ENCODE measurements at places on chromosomes 11 and 22.

GRCh38 chr11:2348986-2349385, 28.1 kb upstream of the CD81 start:
- DNase-seq = no peak

GRCh38 chr22:30830907-30831306, 136.2 kb downstream of the OSBP2 start:
- DNase-seq = no peak

GRCh38 chr11:6505577-6506240, 8.6 kb downstream of the DNHD1 start:
- no peak for DNase-seq

GRCh38 chr11:123083623-123084029, 21.7 kb upstream of the HSPA8 start:
- DNase-seq = peak; percentile 60

DNA sequence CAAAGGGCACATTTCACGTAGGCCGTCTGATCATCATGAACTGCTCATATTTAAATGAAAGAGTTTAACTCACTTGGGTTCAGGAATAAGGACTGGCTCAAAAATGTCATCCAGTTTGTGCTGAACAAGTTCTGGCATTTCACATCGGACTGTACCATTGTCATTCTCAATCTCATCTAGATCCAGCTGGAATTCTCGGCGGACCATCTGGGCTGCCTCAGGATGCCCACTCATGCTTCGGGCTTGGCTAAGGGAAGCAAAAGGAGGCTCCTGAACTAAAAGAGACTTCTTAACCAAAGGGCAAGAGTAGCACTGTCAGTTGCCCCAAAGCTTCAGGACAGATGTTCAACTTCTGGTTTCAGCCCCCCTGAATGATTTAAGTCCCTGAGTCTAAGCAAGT, 40.2 kb downstream of the F2 start:
- DNase-seq = no peak

DNA sequence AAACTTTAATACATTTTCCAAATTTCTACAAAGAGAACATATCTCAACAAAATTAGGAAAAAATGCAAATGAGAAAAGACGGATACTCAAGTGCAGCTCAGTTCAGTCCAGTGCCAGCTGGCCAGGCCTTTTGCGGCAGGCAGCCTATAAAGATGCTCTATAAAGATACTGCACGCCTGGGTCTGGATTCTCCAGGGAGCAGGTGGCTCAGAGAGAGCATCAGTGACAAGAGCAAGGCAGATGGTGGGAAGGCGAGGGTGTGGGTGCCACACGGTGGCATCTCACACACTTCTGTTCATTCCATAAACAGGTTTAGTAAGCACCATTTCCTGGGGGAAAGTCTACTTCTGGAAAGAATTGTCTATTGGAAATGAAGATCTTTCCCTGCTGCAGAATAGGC, 18.1 kb upstream of the SCN3B start:
- no peak for DNase-seq

GRCh38 chr11:68383976-68384501, 71.6 kb downstream of the LRP5 start:
- peak; percentile 87 for DNase-seq

DNA sequence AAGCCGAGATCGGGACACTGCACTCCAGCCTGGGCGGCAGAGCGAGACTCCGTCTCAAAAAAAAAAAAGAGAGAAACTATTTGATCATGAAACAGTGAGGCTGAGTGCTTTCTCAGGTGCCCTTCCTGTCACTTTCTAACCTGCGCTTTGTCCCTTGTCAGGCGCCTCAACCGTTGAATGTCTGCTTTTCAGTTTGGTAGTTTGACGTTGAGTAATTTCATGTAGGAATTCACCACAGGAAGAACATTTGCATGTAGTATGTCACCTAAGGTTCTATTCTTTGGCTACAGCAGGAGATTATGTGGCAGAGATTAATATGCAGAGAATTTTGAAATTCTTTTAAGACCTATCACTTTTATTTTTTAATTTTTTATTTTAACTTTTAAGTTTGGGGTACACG, 57.2 kb downstream of the PPFIA1 start:
- no peak for DNase-seq

DNA sequence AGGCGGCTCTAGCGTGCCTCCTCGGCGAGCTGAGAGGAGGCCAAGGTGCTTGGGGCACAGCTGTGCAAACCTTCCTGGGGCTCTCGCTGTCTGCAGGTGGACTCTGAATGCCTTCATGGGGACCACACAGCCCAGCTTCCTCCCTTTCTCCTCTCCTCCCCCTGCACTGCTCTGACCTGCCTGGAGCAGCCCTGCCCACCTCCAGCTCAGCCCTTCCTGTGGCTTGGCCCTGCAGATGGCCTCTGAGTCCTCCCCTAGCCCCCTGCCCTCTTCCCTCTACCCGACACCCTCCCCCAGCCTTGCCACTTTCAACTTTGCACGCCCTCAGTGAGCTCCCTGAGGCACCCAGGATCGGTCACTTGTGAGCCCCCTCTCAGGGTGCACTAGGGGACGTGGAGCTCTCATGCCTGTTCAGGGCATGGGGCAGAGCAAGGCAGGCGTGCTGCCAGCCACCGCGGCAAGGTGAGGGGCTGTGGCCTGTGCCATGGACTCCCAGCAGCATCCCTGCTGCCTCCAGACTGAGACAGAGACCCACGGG, 31.4 kb downstream of the PPM1F start:
- no peak for DNase-seq

GRCh38 chr11:36455658-36456111, 54.4 kb downstream of the TRAF6 start:
- no peak for DNase-seq

GRCh38 chr11:29029452-29029851, 921.3 kb downstream of the METTL15 start:
- DNase-seq = no peak

DNA sequence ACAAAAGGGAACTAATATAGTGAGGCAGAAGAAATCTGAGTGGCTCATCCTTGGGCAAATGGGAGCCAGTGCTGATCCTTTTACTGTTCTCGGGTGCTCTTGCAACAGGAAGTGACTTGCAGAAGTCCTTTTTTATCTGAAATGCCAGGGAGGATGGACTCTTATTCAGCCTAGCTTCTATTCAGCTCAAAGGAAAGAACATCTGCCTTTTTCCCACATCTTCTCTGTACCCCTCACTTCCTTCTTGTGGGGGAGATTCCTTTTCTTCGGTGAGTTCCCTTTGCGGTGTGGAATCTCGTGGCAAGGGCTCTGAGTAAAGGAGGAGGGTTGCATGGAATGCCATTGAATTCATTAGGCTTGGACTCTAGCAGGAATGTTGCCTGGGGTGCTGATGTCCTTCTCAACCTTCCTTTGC, 76.2 kb downstream of the ZBTB16 start:
- no peak for DNase-seq

DNA sequence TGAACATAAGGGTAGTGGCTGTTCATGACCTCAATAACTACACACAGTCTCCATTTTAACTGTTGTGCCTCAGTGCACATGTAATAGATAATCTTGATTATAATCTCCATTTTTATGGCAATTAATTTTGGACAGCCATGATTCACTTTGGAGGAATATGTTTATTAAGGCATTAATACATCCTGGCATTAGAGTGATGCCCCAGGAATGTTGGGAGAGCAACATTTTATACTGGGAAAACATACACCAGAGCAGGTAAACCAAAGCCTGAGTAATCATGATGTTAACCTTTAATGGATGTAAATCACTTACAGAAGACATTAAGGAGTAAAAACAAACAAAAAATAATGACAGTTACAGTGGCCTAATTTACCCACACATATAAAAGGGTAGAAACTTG, 886.3 kb upstream of the RAG2 start:
- no peak for DNase-seq

DNA sequence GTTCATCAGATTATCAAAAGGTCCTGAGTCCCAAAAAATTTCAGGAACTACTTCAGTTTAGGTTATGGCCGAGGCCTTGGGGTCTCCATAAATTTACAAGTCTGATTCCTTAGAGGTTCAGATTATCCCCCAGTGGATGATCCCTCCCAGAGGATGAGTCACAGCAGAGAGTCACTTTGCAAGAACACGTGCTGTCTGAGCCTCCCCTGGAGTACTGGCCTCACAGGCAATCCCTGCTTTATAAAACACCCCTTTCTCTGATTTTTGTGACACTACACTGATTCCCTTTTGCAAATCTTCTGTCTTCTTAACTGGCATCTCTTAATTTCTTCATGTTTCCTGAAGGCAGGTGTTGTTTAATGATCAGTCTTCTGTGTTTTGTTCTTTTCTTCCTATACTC, 45.3 kb downstream of the CCDC34 start:
- DNase-seq = no peak

DNA sequence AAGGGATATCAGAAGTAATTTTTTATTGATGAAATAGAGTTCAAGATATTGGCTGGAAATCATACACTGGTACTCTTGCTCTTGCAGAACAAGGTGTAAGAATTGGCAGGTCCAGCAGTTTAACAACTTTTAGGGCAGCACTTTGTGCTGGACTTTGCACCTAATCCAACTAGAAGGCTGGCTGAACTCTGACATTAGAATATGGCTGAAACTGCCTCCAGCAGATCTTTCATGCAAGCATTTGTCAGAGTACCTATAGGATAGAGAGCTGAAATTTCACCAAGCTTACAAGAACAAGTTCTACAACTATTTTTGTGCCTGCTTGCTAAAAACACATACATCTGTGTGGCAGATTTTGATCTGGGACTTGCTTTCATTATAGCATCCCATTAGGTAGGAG, 17.2 kb downstream of the HPS5 start:
- DNase-seq = no peak

GRCh38 chr11:126039485-126040271, 23.0 kb downstream of the CDON start:
- DNase-seq = no peak

DNA sequence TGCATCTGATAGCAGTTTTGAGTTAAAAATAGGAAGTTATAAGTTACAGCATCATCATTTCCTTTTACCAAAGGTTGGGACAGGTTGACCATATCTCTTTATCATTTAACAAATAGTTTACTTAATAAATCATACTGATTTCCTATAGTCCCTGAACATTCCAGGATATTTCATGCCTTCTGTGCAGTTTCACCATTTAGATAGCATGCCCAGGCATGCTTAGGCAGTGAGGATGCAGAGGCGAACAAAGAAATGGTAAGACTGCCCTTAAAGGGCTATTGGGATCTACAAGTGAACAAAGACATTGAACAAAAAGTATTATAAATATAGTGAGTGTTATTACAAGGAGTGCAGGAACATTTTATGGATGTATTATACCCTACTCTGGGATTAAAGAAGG, 96.4 kb downstream of the PRMT3 start:
- DNase-seq = no peak

GRCh38 chr22:35023692-35024363, 42.1 kb upstream of the ISX start:
- peak; percentile 82 for DNase-seq

GRCh38 chr11:119447664-119448242, 24.8 kb upstream of the THY1 start:
- no peak for DNase-seq

GRCh38 chr11:48111891-48112290, 104.7 kb upstream of the OR4B1 start:
- DNase-seq = no peak

- no peak for DNase-seq
These were observed 2095.3 kb upstream of the RAG2 start for GRCh38 chr11:38693306-38693705.

DNA sequence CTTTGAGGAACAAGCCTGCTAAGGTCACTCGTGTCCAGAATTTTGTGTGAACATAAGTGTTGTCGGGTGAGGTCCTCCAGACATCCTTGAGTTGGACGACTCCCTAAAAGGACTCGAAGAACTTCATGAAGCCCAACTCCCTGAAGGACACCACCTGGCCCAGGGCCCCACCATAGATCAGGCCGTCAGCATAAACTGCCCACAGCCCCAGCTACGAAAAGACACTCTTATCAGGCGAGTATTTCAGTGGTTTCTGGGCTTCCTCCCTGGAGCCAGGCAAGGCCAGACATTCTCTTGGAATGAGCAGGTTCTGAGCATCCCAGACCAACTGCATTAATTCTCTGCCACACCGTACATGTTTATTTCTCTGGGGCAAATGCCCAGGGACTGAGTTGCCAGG, 170.1 kb downstream of the IGLL1 start:
- DNase-seq = no peak

GRCh38 chr22:26453216-26453615, 24.2 kb downstream of the ASPHD2 start:
- DNase-seq = no peak

DNA sequence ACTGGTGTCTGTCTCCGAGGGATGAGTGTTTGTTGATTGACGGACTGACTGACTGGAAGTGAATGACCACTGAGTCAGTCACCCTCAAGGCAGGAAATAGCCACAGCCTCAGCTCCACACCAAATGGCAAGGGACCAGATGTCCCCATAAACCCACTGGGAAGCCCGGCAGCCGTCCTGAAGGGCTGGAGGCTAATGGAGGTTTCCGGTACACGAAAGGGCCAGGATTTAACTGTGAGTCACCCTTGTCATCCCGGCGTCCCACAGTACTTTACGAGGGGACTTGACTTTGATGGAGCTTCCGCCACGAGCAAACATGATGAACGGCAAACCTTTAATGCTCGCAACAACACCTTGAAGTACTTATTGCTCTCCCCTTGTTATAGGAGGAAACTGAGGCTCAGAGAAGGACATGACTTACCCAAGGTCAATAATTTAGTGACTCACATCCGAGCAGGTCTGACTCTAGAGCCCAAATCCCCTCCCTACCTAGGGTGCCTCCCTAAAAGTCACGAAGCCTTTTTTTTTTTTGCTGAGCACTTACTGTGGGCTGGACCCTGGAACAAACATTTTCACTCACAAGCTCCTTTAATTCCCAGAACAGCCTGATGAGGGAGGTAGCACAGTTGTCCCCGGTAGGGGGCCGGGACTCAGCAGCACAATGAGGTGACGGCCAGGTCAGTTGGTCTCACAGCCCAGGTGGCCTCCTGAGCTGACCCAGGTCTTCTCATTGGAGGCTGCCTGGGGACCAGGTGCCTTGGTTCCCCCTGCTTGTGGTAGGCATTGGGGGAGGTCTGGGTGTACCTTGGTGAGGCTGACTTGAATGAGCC, 25.2 kb upstream of the GCAT start:
- no peak for DNase-seq

GRCh38 chr22:20581503-20582170, 74.2 kb downstream of the MED15 start:
- DNase-seq = no peak

DNA sequence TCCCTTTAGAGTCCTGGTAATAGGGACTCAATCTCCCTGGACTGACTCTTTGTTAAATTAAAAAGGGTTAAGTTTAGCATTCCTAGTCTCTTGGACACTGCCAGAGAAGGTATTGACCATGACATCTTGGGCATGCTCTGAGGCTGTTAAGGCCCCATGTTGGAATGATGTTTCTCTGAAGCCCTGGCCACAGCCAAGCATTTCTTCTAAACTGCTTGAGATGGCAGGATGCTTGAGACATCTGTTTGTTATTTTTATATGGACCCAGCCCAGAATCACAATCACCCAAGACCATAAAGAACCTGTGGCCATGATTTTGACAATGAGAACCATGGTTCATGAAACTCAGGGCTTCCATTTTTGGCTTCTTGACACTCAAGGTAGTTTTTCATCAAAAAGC, 5.5 kb upstream of the ANKK1 start:
- no peak for DNase-seq

Data from activated CD8-positive, alpha-beta memory T cell treated with anti-CD3 and anti-CD28 coated beads for 24 hours (primary cell).